ENCODE measurements at places on chromosomes 16 and 17.

- no peak for DNase-seq
Measured at GRCh38 chr17:48540213-48540612, 4.7 kb downstream of the HOXB2 start.

GRCh38 chr16:9791556-9791955 lies 390.7 kb downstream of the GRIN2A start:
- no peak for DNase-seq

DNA sequence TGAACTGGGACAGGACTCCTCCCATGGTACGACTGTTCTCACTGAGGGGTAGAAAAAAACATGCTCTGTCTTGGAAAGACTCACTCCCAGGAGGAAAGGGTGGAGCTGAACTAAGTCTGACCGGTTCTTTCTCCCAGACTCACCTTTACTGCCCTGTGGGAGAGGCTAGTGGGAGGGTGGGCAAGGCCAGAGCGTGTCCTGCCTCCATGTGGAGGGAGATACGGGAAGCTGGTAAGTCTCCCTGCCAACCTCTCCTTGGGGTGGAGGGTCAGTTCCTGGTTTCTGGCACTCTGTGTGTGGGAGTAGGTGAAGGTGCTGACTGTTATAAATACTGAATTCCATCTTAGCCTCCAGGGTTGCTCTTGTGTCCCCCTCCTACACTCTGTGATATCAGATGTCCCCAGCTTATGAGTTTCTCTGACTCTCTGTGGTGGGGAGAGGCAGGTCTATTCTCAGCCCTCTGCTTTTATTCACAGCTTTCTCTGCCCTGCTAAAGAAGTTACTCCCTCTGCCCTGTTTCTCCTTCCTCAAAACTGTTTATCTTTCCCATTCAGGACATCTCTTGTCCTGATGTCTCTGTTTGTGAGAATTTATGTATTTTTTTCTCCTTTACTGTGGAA lies 26.9 kb upstream of the FAM20A start:
- DNase-seq: no peak

DNA sequence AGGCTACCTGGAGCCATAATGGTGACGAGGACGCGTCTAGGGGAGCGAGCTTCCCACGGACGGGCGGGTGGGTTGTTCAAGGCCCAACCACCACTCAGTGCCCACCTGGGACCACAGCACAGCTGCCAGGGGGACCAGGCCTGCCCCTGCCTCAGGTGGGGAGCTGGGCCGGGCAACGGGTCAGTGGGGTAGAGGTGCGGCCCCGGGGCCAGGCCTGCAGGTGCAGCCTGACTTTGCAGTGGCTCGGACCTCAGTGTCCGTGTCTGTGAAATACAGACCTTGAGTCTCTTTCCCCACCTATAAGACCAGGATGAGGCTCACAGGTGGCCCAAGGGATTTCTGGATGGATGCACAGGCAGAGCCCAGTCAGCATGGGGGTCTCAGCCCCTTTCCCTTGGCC lies 43.3 kb downstream of the ACTG1 start:
- no peak for DNase-seq

DNA sequence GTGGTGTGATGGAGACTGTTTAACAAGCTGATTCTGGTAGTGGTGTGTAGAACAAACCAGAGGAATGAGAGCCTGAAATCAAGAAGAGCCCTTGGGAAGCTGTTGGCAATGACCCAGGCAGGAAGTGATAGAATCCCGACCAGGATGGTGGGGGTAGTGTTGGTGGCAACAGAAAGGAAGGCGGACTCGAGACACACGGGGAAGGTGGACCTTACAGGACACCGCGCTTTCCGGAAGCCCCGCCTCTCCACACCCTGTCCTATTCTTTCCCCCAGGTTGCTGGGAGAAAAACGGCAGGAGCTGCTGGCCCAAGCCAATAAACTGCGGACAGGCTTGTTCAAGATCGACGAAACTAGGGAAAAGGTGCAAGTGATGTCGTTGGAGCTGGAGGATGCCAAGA lies 30.0 kb upstream of the KDM6B start:
- no peak for DNase-seq

- DNase-seq: peak; percentile 66
Measured at GRCh38 chr17:75404223-75404730, 1.2 kb downstream of the GRB2 start.

DNA sequence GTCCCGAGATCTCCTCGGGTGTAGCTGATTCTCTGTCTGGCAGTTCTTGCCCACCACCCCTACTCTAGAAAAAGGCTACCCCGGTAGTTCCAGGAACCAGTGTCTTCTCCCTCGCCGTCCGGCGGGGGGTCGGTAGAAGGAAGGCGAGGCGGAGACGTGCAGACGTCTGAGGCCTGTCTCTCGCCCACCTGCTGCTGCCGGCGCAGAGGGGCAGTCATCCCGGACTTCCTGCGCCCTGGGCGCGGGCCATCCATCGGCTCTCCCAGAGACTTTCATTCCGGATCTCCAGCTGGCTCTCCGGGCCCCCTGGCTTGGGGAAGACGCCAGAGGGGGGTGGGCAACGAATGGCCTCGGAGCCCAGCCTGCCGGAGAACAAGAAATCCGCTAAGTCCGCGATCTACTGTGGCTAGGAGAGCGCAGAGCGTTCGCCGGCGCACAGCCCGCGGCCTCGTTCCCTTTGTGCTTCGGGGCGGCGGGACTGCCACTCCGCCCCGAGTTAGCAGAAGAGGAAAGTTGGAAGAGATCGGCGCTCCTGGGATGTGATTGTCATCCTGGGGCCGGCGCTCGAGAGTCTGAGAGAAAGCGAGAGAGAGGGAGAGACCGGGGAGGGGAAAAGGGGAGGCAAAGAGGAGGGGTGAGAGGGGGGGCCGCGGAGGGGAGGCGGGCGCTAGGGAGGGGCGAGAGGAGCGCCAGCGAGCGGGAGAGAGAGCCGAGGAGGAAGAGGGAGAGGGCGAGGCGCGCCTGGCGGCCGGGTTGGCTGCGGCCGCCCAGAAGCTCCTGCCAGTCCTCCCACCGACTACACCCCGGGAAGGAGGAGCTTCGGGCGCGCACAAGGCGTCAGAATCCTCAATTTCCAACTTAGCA lies at the start of gene IRX5:
Gene IRX5 (plus strand): TSS at position 861 of the 864 bp plus-strand sequence. CDS start 334 bp downstream, outside the sequence.
- peak; percentile 89 for DNase-seq

DNA sequence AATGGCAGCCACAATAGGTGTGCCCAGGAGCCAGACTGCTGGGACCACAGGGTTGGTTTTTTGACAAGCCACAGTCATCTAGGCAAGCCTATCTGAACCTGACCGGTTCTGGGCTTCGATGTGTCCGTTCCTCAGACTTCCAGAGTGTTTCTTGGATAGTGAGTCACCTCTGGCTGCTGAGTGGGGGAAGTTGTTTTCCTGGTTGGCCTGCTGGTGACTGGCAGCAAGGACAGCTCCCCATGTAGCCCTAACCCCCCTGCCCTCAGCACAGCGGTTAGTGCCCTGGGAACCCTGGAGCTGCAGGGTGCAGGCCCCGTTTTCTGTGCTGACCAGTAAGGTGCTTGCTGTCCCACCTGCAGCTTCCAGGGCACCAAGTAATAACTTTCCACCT lies 65.5 kb downstream of the PLD6 start:
- DNase-seq: no peak

GRCh38 chr16:11319529-11320146 lies 25.6 kb upstream of the RMI2 start:
- no peak for DNase-seq

DNA sequence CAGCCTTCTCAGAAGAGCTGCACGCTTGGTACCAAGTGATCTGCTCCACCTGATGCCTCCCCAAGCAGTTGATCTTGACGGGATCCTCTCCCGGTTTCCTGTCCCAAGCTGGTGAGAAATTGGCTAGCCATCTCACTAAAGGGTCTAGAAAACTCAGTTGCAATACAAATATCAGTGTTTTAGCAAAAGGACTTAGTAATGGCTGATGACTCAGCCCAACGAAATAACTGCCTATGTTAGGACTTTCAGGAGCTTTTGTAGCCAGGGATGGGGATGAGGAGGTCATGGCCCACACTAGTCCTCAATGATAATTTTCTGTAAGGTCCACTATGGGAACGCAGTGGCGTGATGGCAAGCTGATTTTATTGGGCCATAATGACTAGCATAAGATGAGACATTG lies 23.3 kb upstream of the ENGASE start:
- DNase-seq: no peak

- peak; percentile 81 for DNase-seq
Measured at GRCh38 chr17:7213895-7214299, 5.7 kb downstream of the DLG4 start.

GRCh38 chr17:48373130-48373830 lies 56.7 kb downstream of the SKAP1 start:
- DNase-seq: no peak

- DNase-seq: no peak
Measured at GRCh38 chr17:59310263-59310920, 21.1 kb upstream of the YPEL2 start.

- DNase-seq: no peak
Measured at GRCh38 chr16:29911676-29912010, 11.4 kb downstream of the ASPHD1 start.

GRCh38 chr17:40857535-40857934 lies 9.5 kb downstream of the KRT12 start:
- DNase-seq: no peak

DNA sequence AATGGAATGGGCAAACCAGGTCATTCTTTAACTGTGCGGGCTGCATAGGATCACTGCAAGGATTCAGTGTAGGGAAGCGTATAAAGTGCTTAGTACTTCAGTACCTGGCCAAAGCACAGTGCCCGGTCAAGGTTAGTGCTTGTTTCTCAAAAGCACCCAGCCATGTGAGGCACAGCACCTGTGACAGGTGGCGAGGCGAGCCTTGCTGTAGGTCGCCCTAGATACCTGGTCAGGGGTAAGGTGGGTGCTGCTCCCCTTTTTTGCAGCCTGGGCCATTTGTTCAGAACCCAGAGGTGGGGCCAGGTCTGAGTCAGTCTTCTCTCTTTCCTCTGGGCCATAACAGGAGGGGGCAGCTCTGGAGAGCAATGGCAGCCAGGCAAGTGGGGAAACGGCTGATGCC lies 172.0 kb downstream of the IRF8 start:
- DNase-seq: no peak

DNA sequence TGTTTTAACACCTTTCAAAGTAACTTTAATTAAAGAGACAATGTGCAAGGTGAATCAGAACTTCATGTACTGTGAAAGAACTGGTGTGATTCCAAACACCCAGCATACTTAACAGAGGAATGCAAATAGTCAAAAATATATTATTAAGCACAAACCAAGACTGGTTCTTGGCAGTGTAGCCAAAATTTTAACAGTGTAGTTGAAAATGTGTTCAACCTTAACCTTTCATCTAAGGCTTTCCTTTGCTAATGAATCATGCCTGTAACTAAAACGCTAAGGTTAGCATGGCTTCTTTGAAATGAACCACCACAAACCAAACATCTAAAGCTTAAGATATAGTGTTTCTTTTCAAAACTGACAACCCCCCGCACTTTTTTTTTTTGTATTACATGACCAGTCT lies 146.3 kb upstream of the AXIN2 start:
- no peak for DNase-seq

DNA sequence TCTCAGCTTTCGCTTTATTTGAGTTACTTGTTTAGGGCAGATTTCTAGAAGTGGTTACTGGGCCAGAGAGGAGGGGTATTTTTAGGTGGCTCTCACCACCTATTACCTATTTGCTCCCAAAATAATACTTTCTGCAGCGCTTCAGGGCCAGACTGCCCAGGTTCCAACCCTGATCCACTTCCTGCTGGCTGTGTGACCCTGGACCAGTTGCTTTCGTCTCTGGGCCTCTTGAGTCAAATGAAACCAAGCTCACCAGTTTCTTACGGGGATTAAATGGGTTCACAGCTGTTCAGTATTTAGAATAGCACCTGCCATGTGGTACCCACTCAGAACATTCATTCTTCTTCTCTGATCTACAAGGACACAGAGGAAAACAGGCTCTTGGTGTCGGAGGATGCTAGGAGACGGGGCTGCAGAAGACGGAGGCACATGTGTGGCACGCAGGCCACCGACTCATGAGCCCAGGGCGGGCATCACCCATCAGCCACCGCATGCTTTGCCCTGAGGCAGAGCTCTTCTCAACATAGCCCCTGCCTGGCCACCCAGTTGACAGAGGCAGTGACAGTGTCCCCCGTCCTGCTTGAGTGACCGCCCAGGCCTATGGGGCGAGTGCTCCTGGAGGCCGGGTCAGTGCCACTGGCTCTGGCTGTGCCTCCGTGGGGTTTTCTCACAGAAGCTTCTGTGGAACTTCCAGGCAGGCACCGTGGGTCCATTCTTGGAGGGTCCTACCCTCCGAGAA lies 149.0 kb upstream of the PLCG2 start:
- no peak for DNase-seq

DNA sequence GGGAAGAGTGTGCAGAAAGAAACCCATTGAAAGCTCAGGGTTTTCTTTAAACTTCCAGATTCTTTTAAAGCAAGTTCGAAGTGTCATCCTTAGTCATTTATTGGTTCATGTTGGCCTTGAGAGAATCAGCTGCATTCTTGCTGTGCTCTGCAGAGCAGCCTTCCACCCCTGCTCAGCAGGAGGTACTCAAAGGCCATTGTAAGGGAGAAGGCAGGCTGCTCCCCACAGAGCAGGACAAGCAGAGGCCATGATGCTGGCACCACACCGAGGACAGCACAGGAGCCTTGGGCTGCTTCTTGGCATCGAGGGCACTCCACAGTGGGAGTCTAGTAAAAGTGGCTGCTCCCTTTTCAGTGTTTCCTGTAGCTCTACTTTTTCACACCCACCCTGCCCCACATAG lies 29.6 kb downstream of the NMT1 start:
- DNase-seq: no peak

GRCh38 chr16:89491974-89492687 lies 1.8 kb upstream of the ANKRD11 start:
- no peak for DNase-seq

DNA sequence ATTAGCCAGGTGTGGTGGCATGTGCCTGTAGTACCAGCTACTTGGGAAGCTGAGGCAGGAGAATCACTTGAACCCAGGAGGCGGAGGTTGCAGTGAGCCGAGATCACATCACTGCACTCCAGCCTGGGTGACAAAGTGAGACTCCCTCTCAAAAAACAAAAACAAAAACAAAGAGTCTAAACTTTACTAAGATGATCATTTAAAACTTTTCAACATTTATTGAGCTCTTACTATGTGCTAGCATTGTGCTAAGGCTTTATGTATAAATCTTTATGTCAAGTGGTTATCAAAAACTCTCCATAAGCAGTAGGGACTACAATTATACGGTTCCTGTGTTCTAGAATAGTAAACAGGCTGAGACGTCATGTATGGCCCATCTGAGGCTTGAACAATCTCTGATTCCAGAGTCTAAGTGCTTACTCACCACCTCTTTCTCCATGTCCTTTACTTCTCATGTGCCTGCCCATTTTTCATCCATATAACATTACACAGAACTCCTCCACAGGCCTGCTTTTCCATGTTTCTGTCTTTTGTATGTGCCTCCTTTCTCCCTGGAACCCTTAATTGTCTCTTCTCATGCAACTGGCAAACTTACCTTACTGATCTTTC lies 66.7 kb downstream of the NUP88 start:
- no peak for DNase-seq

GRCh38 chr16:89291363-89291762 lies 73.9 kb downstream of the ZNF778 start:
- no peak for DNase-seq

DNA sequence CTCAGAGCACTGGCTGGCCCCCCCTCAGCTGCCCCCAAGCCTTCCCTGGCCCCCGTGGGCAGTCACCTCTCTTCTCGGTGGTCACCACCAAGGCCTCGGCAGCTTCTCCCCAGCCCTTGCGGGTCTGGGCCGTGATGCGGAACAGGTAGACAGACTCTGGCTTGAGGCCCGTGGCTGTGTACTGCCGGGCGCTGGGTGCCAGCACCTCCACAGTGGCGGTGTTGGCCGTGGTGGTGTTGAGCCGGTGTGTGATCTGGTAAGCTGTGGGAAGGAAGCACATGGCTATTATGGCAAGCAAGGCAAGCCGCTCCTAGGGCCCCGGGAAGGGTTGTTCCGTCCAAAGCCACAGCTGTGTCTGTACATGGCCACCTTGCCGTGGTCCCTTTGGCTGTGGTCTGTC lies 78.4 kb upstream of the CDC42EP4 start:
- DNase-seq: no peak

- DNase-seq: no peak
Measured at GRCh38 chr17:10674704-10675103, 17.6 kb upstream of the MYH3 start.
